ENCODE measurements at places on chromosomes 16 and 17.

DNA sequence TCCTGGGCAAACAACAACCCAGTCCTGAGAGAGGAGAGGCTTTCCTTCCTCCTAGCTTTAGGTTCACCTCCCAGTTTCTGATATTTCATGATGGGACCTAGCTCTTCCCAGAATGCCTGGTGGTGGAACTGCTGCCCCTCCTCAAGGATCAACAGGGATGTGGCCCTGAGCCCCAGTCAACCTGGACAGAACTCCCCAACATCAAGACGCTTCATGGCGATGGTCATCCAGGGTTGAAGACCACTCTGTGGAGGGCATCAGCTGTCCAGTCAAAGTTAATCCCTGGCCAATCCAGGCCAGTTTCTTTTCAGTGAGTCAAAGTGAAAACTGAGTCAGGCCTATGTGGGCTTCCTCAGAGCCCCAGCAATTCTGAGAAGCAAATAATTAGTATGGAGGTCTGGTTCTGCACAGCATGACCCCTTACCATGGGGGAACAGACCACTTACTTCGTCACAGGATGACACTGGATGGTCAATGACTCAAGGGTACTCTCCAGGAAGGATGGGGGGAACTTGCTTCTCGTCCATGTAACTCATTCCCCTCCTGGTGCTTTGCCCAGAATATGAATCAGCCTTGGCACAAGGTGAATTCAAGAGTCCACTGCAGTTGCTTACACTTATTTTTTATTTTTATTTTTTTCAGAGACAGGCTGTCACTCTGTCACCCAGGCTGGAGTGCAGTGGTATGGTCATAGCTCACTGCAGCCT, 14.7 kb upstream of the XYLT2 start:
- DNase-seq: no peak

GRCh38 chr16:24999088-24999670, 16.0 kb downstream of the ARHGAP17 start:
- no peak for DNase-seq

DNA sequence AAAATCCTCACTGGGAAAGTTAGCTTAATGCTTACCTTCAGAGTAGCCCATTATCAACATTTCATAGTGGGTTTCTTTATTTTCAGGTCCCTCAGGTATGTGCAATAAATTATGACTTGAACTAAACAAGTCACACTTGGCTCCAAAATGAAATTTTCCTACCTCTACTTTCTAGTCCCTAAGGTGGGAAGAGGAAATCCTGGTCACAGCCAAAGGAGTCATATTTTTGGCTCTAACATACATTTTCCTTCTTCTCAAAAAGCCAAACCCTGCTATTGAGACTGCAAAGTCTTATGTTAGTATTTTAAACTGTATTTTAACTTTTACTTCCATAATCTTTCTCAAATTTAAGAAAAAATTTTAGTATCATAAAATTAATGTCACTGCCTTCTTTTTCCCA, 128.9 kb downstream of the BRIP1 start:
- no peak for DNase-seq

GRCh38 chr17:27631897-27632725, 1.1 kb downstream of the LGALS9 start:
- no peak for DNase-seq

GRCh38 chr17:4422864-4423263, 10.9 kb upstream of the SPNS3 start:
- DNase-seq: no peak

DNA sequence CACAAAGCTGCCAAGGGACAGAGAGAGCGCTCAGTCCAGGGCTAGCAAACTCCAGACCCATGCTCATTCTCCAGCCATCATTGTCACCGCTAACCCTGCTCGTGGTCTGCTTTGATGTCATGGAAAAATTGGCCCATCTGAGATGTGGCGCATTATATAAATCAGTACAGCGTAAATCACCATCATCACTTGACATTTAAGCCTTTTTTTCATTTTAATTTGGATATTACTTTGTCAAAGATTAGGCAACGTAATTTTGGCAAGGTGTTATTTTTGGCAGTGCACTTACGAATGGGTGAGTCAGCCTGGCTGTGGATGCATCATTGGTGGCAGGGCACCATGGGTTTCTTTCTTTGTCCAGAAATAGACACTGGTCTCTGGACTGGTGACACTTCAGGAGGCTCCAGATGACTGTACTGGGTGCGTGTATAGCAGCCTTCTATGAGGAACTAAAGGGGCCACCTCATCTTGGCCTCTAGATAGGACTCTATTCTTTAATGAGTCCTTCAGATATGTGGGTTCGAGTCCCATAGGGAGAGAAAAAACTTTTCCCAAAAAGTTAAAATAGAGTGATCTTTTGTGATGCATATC, 166.3 kb downstream of the MSI2 start:
- no peak for DNase-seq

GRCh38 chr16:87374313-87374712, 9.3 kb downstream of the FBXO31 start:
- no peak for DNase-seq

DNA sequence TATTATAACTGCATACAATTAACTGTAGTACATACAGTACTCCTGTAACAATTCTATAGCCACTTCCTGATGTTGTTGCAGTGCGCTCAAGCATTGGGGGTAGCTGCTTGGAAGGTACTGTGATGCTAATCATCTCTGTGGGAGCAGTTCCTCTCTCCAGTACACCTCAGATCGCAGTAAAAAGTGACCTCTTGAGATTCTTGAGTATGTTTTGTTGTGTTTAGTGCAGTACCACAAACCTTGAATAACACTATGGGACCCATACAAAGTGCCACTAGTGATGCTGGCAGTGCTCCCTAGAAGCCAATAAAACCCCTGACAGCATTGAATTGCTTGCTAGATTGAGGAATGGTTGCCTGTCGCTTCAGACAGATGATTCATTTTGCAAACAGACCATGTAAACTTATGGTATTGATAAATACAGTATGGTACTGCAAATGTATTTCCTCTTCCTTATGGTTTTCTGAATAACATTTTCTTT, 193.0 kb downstream of the SPECC1 start:
- no peak for DNase-seq

- DNase-seq: no peak
Measured at GRCh38 chr16:9007177-9007794, 43.6 kb upstream of the USP7 start.

DNA sequence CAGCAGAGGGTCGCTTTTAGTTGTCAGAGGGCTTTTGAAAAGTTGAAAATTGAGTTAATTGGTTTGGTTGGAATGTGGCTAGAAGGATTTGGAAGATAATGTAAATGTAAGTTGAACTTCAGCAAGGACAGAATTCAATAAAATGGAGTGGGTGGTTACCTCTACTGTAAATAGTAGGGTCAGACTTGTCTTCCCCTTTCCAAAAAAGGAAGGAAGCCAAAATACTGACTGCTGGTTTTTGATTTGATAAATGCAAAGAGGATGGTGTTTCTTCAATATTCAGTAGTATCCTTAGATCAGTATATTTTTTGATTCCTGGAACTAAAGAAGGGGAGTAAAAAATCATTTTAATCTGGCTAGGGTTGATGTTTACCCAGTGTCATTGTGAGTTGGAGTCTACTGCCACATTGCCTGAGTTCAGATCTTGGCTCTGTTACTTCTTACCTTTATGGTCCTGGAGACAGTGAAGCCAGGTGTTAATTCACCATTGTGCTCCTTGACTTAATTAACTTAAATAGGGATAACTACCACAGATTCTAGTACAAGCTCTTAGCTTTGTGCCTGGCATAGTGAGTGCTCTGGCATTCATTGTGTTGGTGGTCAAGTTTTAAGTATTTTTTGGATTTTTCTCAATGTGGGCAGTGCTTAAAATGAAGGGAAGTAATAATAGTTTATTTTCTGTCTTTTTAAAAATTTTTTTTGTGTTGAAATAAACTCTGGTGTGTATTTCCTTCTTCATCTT, 4.4 kb downstream of the HAPSTR1 start:
- no peak for DNase-seq

GRCh38 chr17:49588312-49588711, 12.6 kb downstream of the NXPH3 start:
- no peak for DNase-seq

- no peak for DNase-seq
Measured at GRCh38 chr16:70746040-70746707, 54.8 kb downstream of the VAC14 start.

DNA sequence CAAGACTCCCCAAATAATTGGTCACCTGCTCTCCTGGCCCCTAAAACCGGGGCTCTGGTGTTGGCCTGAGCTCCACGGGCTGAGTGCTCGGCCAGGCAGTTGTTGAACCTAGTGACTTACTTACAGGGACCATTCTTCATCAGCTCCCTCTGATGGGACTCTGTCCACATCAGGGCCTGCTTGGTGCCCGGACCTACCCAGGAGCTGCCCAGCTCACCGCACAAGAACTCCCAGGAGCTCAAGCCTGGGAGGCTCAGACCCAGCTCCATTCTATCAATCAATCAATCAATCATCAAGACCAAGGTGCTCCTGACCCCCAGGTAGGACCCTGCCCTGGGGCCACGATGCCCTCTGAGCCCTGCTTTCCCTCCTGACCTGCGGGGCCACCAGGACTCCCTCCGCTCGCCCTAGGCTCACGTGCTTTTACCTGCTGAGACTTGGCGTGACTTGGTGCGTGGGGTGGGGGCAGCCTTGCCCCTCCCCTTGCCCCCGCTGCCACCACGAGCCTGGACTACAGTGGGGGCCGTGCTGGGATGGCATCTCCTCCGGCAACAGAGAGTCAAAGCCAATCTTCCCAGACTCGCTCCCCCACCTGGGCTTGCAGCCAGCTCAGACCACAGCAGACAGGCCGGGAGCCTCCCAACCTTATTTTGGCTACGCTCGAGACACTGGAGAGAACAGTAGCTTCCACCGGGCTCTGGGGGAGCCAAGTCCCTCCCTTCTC, 15.7 kb downstream of the IL34 start:
- DNase-seq: no peak

DNA sequence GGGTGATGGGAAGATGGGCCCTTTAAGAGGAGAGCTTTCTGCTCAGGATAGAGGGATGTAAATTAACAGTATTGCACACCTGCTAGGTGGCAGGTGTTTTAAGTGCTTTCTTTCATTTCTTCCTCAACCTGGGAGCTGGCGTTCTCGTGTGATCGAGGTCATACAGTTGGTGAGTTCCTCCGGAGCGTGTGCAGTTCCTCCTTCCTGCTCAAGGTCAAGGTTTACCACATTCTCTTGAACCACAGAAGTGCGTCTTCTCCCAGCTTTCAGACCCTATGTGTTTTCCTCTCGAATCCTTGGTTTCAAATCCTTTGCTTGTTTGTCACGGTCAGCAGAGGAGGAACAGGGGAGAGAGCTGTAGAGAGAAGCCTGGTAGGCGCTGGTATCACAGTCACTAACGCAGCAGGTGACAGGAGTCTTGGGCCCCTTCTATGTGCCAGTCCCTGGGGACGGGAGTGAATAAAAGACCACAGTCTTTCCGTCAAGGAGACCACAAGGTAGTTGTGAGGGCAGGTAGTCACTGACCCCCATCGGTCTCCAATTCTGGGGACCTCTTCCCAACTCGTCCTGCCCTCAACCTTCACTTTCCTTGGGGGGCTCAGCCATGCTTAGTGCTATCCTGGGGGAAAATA, 791 bp downstream of the DNAI2 start:
- no peak for DNase-seq

- no peak for DNase-seq
Measured at GRCh38 chr16:66911801-66912200, 6.9 kb downstream of the CDH16 start.

- DNase-seq: no peak
Measured at GRCh38 chr17:44759916-44760243, 1.1 kb downstream of the ADAM11 start.

DNA sequence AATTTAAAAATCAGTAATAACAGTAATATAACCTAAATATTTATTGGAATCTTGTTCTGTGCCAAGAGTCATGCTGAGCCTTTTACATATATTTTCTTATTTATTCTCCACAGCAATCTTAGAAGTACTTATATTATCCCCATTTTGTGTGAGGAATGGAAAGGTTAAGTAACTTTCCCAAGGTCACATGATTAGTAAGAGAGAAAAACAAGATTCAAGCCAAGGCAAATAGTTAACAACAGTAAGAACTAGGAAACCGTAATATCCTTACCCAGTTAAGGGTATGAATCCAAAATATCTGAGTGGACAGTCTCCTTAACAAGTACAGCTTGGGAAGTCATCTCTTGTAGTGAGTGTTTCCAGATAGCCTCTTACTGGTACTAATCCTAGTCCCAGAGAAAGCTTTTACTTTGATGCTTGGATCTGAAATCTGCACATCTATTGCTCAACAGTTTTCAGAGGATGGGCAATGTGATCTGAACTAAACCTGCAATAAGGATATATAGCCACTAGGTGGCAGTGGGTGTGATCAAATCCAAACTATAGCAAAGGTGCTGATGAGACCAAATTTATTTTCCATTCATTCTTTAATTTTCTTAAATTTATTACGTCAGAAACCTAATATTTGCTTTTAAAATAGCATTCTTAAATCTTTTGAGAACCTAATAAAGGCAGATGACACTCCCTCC, 23.3 kb downstream of the SHISA6 start:
- no peak for DNase-seq

Data from cortex of kidney (tissue), 1 donor.